ENCODE measurements at places on chromosomes 7 and 10. TPM values are rescaled to one million over a fixed set of nuclear protein-coding genes. Genes with fewer than 3 reads are reported as not detected.
A peak's percentile ranks its signal among the peaks of the same experiment; 100 is the strongest.

The TAS2R5 gene
- 1.3 TPM for total RNA-seq

GRCh38 chr10:93554316-93554663, 12.2 kb upstream of the FFAR4 start:
- DNase-seq, result no peak

GRCh38 chr7:19442016-19442785, 266.6 kb downstream of the POLR1F start:
- DNase-seq, result no peak

GRCh38 chr10:96395931-96396877, 37.4 kb upstream of the OPALIN start:
- DNase-seq, result peak; percentile 54

DNA sequence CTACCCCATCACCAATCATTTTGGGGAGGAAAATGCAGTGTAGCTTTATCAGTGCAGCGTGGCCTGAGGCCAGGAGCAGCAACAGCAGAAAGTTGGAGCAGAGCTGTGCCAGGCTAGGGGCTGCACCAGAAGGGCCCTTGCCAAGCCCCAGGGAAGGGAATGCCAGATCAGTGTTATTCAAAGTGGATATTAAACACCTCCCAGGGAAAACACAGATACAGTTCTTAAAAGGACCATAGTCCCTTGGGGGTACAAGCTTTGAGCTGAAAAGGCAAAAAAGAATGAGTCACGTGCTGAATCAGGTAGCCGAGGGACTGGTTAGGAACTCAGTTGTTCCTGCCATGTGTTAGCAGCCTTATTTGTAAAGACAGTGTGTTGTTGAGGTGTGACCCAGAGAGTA, 54.0 kb downstream of the GSDME start:
- no peak for DNase-seq

The ASB4 gene
- not detected for total RNA-seq

The FGFR2 gene
- total RNA-seq, result 0.13 TPM

The CADPS2 gene
- total RNA-seq, result not detected

DNA sequence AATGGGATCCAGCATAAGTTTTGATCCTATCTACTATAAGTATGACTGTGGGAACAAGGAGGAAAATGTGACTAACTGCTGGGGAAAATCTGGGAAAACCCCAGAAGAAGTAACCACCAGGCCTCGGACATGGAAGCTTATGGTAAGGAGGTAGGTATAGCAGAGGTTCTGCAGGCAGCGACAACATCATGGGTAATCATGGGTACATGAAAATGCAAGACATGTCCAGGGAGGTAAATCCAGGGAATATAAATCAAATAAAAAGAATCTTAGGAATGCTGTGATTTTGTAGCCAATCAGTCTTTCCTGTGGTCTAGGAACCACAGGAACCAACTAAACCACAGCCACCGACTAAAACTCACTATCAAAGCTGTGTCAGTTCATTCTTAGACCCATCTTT, 168.3 kb upstream of the NPY start:
- DNase-seq, result no peak

DNA sequence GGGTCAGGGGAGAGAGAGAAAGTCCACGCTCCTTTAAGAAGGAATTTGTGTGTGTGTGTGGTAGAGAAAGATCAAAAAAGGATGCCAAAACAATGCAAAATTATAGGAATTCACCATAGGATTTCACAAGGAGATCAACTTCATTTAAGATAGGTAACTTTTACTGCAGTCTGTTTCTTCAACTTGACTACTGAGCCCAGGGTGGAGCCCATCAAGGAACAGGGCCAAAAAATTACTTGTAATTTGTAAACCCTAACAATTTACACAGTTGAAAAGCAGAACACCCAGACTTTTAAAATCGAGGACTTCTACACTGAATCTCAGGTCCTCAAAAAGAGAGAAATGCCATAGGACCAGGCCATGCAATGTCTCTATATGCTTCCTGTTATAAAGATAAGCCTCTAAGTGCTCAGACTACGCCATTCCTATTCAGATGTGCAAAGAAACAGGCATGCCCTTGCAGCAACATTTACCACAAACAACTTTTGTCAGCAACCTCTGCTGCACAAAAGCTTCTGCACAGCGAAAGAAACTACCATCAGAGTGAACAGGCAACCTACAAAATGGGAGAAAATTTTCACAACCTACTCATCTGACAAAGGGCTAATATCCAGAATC, 10.6 kb upstream of the GIMAP4 start:
- DNase-seq, result peak; percentile 62

The GPR85 gene
- total RNA-seq, result not detected

The C10orf71 gene
- total RNA-seq, result not detected

- no peak for DNase-seq
These were observed 19.9 kb upstream of the INSYN2A start for GRCh38 chr10:127216274-127216673.

The CDHR3 gene
- total RNA-seq, result 0.55 TPM
